ENCODE measurements at places on chromosomes 6 and 20.

DNA sequence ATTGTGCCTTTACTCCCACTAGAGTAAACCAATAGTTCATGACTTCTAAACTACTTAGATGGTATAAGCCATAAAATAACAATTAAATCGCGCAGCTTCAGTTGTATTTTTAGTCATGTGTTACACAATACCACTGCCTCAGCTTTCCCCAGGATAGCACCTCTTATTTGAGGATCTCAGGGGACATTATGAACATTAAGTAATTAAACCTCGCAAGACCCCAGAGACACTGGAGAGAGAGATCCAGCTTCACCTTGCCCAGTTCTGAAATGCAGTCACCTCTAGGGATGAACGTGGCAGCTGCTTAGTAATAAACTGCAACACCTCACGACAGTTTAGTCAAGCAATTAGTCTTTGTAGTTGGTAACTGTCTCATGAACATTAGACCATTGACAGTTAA is 87.1 kb downstream of the CFAP61 start:
- no peak for DNase-seq

GRCh38 chr6:16713597-16713996 is 47.7 kb downstream of the ATXN1 start:
- no peak for DNase-seq

GRCh38 chr6:7114744-7115458 is 7.1 kb downstream of the RREB1 start:
- no peak for DNase-seq

GRCh38 chr6:134640975-134641429 is 308.9 kb downstream of the ALDH8A1 start:
- peak; percentile 77 for DNase-seq

- no peak for DNase-seq
Observed at GRCh38 chr20:19317237-19318069, 105.0 kb downstream of the SLC24A3 start.

DNA sequence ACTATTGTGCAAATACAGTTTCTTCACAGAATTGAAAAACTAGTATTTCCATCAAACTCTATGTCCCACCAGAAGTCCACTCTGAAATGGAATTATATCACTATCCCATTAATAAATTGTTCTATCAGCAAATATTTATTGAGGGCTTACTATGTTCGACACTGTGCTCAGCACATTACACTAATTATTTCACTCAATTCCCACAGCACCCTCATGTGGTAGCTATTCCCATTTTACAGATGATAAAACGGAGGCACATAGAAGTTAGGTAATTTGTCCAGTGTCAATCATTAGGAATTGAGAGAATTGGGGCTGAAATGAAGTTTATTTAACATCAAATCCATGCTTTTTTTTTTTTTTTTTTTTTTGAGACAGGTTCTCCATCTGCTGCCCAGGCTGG is 52.5 kb downstream of the MKKS start:
- no peak for DNase-seq

- no peak for DNase-seq
Observed at GRCh38 chr6:35677456-35677855, 11.3 kb downstream of the FKBP5 start.

GRCh38 chr6:42042108-42042507 is 8.2 kb upstream of the TAF8 start:
- no peak for DNase-seq

DNA sequence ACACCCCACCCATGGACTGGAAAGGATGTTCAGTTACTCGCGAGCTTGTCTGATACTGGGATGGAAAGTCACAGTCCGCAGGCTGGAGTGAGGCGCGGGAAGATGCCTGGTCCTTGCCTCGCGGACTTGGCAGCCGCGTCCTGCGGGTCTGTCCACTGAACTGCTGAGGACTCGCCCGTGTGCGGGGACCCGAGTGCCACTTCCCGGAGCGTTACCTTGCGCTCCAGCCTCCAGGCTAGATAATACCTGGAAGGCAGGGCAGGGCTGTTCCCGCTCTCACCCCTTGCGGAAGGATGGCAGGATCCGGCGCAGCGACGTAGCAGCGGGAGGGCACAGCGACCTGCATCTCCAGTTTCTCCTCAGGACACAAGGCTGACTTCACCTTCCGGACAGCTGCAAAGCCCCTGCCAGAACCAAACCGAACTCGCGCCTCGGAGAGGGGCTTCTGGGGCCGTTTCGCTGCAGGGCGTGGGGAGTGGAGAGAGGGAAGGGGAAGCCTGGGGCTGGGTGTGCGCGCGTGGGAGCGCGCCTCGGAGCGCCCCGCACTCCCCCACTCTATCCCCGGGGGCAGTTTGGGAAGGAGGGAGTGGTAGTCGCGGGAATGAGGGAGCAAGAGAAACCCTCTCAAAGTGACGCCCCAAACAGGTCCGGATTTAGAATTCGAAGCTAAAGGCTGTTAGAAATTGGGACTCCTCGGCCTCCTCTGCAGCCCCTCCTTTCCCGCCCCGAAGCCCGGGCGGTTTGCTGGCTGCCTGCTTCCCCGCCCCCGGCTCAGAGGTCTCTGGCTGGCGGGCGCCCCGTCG is at the start of gene KCNQ5:
TSS of gene KCNQ5 (plus strand) at position 774 of the 803 bp plus-strand sequence.
- no peak for DNase-seq

GRCh38 chr6:169949511-169950097 is 198.2 kb downstream of the ERMARD start:
- DNase-seq, result no peak

GRCh38 chr6:6414931-6415330 is 94.5 kb upstream of the F13A1 start:
- DNase-seq, result no peak

DNA sequence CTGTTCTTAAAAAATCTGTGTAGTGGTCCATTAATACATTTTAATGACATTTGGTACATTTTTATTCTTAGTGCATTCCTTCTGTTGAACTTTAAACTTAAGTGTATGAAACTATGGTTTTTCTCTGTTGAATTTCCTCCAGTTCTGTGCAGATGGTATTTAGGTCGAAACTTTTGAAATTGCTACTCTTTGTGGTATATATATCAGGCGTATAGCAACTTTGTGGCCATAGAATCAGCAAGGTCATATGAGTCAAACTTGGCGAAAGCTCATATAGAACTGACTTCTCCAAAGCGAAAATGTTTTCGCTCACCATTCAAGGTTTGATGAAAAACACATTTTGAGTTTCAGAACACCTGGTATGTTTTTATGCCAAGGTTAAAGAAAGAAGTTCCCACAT is 93.7 kb downstream of the MAP3K4 start:
- DNase-seq, result no peak

- no peak for DNase-seq
Observed at GRCh38 chr6:56005426-56005825, 130.0 kb upstream of the BMP5 start.

- DNase-seq, result peak; percentile 78
Observed at GRCh38 chr20:1813101-1813529, 82.1 kb upstream of the SIRPA start.

DNA sequence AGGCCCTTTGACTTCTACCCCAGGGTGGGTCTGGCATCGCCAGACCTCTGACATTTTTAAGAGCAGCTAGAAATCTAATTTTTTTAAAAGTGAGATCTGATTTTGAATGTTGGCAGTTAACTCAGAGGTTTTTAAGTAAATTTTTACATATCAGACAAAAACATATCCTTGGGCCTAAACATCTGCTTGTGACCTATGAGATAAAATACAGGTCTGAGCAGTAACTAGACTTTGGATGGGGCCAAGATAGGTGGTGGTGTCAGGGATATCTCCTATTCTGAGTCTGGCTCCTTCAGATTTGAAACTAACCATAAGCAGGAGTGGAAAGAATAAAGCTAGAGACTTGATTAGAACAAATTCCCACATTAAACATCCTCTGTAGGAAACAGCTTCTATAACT is 17.6 kb downstream of the RALY start:
- no peak for DNase-seq

DNA sequence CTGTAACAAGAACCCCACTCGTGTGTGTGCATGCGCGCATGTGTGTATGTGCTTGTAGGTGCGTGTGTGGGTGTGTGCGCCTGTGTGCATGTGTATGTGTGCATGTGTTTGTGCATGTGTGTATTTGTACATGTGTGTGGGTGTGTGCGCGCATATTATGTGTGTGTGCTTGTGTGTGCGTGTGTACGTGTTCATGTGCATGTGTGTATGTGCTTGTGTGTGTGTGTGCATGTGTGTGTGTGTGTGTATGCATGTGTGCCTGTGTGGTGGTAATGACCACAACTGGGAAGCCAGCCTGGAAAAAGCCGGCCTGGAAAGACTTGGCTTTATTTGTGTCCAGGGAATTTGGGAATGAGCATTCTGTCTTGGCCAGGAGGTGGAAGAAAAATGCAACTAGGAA is 157.5 kb downstream of the PAX1 start:
- no peak for DNase-seq

- no peak for DNase-seq
Observed at GRCh38 chr20:57756921-57757320, 47.1 kb upstream of the PMEPA1 start.

GRCh38 chr6:4828187-4828698 is 52.0 kb downstream of the CDYL start:
- DNase-seq, result no peak
